ENCODE measurements at places on chromosomes 5 and 9.

- no peak for DNase-seq
Measured at GRCh38 chr9:81132796-81133195, 556.6 kb downstream of the TLE1 start.

DNA sequence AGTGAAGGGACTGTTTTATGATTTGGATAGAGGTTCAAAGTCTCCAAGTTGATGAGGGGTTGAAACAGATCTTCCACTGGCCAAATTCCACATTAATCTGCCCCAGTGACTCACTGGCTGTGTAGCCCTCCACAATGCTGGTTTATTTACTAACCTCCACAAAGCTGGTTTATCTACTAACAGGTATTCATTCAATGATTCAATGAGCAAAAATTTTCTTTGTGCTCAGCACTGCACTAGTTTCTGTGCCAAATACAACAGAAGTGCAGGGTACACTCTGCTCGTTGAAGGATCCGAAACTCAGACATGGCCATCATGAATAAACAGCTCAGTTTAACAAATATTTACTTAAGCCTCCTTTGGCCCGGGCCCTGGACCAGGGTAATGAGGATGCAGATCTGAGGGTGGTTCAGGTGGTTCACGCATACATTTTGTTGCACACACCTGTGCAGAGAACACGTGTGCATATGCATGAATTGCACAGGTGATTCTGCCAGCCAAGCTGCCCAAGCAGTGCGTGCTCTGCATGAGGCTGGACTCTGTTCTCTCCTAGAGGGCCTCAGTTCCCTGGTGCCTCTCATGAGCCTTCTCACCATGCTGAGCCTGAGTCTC lies 71.0 kb downstream of the SH3PXD2B start:
- DNase-seq: no peak

- DNase-seq: no peak
Measured at GRCh38 chr5:68922172-68922987, 171.4 kb upstream of the SLC30A5 start.

DNA sequence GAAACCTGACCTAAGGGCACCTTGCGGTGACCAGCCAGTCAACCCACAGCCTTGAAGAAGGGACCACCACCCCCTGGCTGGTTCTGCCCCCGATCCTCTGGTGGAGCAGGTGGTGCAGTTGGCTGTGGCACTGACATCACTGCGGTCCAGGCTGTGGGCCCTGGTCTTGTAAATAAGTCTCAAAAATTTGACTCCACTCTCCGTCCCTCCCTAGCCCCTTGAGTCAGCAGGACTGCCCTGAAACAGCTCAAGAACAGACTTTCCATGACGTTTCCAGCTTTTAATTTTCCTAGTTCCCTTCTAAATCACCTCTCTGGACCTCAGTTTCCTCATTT lies 134.8 kb upstream of the BOD1 start:
- DNase-seq: no peak

- no peak for DNase-seq
Measured at GRCh38 chr5:56633950-56634349, 181.4 kb upstream of the MAP3K1 start.

DNA sequence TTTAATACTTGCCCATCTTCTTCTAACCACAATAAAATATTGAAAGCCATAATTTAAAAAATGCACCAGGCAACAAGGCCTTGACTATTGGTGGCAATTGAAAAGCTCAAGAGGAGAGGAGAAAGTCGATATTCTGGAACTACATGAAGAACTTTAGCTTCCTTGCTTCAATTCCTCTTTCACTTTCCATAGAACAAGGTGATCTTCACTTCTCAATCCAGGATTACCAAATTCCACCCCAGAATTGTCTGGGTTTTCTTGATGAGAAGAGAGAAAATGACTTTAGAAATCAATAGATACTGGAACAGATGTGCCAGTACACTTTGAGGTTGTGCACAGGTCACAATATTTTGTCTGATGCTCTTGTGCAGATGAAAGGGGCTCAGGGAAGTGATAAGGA lies 52.2 kb downstream of the PTCD2 start:
- no peak for DNase-seq

DNA sequence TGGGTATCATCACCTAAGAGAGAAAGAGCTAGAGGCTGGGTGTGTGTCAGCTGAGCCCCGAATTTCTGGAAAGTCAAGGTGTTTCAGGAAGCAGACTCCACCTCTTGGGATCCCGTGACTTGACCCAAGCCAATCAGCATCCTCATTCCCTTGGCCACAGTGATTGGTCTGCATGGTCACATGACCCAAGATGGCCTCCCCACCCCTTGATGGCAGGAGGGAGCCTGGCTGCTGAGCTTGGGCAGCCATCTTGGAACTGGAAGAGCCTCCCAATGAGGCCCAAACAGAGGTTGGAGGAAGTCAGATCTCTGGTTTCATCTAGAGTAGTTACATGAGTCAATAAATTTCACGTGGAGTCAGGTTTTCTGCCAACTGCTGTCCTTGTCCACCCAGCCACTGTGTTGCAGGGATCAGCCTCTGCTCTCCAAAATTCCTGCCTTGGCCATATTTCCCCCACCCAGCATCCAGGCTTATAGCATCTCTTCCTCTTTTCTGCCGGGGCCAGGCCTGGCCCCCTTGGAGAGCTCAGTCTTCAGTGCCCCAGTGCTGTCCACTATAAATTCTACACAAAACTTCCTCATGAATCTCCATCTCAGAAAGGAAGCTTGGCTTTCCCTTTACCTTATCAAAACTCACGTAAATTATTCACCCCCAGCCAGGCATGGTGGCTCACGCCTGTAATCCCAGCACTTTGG lies 17.2 kb upstream of the SUSD3 start:
- no peak for DNase-seq

- DNase-seq: no peak
Measured at GRCh38 chr9:122835313-122835731, 6.9 kb upstream of the PDCL start.

GRCh38 chr5:80935811-80936385 lies 24.3 kb upstream of the RASGRF2 start:
- DNase-seq: no peak

DNA sequence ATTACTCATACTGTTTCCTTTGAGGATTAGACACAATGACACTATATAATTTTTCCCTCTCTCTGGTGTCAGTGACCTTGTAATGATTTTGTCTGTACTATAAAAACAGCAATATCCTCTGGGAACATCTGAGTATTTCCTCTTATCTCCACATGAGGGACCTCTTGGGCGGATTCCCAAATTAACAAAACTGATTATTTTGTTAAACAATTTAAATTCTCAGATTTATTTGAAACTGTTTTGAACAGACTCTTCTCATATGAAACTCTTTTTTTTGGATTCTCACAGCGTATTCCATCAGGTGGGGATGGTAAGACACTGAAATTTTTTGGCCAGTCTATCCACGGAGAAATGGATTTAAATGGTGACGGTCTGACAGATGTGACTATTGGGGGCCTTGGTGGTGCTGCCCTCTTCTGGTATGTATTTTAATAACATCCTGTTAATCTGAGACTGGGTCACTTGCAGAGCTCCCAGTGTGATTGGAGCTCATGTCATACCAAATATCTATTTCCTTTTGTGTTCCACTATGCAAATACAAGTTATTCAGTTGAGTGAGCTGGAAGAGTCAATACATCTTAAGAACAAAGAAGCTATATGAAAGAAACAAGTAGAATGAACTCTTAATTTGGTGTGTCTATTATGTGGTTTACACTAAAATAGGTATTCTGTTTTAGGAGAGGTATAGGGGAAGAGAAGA lies 73.8 kb upstream of the ITGA2 start:
- no peak for DNase-seq

- DNase-seq: peak; percentile 53
Measured at GRCh38 chr5:42813533-42813932, 1.8 kb upstream of the SELENOP start.

GRCh38 chr5:59484618-59485017 lies 408.9 kb downstream of the PDE4D start:
- DNase-seq: no peak

DNA sequence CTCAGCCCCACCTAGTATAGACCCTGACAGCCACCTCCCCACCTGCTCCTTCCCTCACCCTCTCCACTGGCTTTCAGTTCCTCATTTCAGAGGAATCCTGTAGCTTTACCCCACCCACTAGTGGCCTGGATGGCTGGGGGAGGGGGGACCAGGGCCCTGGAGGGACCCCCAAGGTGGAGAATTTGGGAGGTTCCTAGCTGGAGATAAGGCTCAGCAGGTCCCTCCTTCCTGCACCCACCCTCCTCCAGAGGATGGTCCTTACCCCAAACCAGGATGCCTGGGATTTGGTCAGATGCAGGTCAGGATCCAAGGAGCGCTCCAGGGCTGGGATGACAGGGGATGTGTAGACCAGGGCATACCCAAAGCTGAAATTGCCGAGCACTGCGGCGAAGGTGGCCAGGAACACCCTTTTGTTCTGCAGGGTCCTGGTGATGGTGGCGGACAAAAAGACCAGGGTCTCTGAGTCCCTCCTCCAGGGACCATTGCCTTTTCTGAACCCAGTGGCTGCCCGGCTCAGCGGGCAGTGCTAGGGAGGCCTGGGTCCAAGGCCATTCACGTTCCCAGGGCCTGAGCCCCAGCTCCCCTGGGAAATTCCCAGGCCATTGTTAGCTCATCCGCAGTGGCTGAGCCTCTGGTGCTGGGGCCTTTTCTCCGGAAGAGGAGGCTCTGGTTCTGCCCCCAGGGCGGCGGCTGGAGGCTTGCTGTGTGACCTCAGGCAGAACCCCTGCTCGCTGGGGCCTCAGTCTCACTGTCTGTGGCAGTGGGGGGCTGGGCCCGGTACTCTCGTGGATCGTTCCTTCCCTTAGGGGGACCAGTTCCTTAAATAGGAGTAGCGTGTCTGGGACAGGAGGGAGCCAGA lies 678 bp downstream of the SLC2A6 start:
- DNase-seq: no peak

DNA sequence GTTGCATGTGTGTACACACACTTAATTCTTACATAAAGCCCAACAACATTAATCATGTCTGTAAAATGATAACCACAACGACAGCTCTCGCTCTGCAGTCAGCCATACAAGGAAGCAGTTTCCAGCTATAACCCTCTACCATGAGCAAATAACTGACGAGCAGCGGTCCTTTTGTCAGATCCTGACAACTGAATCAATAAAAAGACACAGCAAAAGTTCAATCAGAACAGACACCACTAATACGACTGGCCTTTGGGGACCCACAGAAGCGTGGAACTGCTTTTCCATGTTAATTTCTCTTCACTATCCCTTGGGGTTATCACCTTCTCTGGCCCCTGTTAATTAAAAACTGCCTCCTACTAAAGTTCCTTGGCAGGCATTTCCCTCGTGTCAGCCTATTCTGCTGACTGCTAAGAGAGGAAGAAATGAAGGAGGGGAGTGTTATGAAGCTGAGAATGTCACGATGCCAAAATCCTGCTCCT lies 722.8 kb upstream of the GRAMD2B start:
- DNase-seq: no peak

- DNase-seq: no peak
Measured at GRCh38 chr9:132155568-132155895, 6.3 kb upstream of the NTNG2 start.
